CD4-positive, CD25-positive, alpha-beta regulatory T cell (primary cell): ENCODE measurements at places on chromosomes 1 and 21.

- DNase-seq, result no peak
Observed at GRCh38 chr1:216119600-216119999, 303.6 kb downstream of the USH2A start.

DNA sequence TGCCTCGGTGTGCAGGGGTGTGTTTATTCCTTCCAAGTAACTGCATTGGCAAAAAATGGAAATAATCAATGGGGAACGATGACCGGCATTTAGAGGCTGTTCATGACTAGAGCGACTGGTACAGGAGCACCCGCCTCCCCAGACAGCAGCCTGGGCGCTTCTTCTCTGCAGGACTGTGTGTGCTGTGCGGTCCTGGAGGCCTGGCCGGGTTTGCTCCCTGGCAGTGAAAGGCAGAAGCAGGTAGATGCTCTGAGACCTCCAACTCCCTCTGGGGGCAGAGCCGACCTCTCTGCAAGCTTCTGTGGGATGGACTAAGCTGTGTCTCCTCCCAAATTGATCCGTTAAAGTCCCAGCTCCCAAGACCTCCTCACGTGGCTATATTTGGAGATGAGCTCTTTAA lies 59.2 kb upstream of the ACTRT2 start:
- DNase-seq, result no peak

GRCh38 chr1:189609167-189609566 lies 868.5 kb downstream of the BRINP3 start:
- no peak for DNase-seq

GRCh38 chr1:43304314-43304681 lies 3.5 kb downstream of the TIE1 start:
- no peak for DNase-seq

DNA sequence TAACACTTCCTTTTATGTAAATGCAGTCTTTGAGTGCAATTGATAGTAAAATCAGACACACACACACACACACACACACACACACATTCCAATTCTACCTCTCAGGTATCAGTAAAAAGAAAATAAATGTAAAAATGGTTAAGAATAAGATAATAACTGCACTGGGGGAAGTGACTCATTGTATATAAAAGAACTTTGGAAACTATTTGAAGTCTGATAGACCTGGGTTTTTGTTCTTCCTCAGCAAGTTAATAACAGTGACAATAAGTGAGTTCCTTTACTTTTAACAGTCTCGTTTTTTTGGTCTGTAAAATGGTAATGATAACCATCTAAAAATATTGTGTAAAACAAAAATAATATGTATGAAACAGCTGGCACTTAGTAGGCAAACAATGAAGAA lies 1815.0 kb downstream of the MRPL39 start:
- no peak for DNase-seq

GRCh38 chr1:226602186-226603021 lies 53.8 kb downstream of the STUM start:
- DNase-seq, result no peak

DNA sequence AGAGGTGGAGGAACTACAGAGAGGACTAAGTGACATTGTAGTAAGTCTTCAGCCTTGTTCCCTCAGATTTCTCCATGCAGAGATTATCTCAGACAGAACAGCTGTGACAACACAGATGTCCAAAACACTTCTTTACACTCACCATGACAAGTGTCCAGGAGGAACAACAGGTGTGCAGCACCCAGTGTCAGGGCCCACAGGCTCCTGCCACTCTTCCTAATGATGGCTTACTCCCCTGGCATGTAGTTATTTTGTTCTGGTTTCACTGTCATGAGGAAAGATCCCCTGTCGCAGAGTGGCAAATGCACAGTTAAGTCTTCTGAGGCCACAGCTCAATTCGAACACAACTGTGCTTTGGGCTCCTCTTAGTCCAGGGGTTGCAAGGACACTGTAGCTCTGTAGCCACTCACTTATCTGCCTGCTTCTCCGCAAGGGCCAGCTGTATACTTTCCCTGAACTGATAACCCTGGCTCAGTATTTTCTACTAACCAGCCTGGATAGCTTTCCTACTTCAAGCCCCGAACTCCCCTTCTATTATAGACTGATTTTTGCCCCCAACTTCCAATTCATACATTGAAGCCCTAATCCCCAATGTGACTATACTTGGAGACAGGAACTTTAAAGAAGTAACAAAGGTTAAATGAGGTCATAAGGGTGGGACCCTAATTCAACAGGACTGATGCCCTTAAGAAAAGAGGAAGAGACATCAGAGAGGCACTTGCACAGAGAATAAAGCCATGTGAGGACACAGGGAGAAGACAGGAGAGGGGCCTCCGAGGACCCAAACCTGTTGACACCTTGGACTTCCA lies 11.1 kb downstream of the PDZK1 start:
- no peak for DNase-seq

GRCh38 chr1:108502624-108503023 lies 52.5 kb downstream of the NBPF6 start:
- DNase-seq, result no peak
